Renal pelvis (tissue), 12 donors: ENCODE measurements at places on chromosomes 12 and 14. TPM values are rescaled to one million over a fixed set of nuclear protein-coding genes. Genes with fewer than 3 reads are reported as not detected.

Gene PAPLN
- polyA plus RNA-seq = 19.6 TPM

DNA sequence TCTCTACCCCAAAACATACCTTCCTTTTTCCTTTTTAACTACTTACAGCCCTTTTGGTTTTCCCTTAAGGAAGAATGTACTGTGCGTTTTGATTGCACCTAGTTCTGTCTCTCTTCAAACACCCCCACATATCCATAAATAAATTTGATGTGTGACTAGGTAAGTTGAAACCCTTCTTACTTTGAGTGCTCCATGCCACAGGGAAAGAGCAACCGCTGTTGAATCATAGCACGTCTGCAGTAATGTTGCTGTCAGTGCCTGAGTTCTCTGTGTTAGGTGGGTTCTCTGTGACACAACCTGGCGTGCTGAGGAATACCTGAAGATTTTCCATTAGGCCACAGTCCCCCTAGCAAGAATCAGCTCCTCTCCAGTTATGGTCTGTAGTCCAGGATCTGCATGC, 102.1 kb downstream of the FIGNL2 start:
- peak; percentile 16 for DNase-seq

- no peak for DNase-seq
These were observed 69.5 kb downstream of the TMEM30B start for GRCh38 chr14:61211476-61212255.

DNA sequence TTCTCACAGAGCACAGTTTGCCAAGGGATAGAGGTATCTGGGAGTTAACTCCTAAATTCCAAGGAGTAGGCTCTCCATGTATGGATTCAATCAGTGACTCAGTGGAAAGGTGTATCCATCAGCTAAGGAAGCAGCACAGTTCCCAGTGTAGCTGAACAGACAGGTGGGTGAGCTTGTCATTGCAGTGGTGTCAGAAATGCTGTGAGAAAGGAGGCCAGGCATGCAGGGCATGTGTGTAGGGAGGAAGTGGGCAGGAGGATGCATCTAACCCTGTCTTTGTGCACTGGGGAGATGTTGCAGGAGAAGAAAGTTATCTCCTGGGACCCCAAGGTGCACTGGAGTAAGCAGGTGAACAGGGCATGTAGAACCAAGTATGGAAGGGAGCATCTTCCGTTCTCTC, 539.0 kb downstream of the VRK1 start:
- no peak for DNase-seq
